A549 (cell line): ENCODE measurements at places on chromosomes 12 and 14. TPM values are rescaled to one million over a fixed set of nuclear protein-coding genes. Genes with fewer than 3 reads are reported as not detected.

The RDH5 gene
- 3.4 to 5.4 TPM (median 4.1 TPM) in 3 replicates for polyA plus RNA-seq

The PIGH gene
- 19.3 to 21.1 TPM (median 20.1 TPM) in 3 replicates for polyA plus RNA-seq

The SLC10A1 gene
- not detected in 3 replicates for polyA plus RNA-seq

The ZNF385A gene
- 10.0 to 14.9 TPM (median 14.1 TPM) in 3 replicates for polyA plus RNA-seq

The RFLNA gene
- not detected in 3 replicates for polyA plus RNA-seq

The OTOGL gene
- not detected in 3 replicates for polyA plus RNA-seq

The MIA2 gene
- 22.9 to 25.6 TPM (median 25.4 TPM) in 3 replicates for polyA plus RNA-seq

The OR11G2 gene
- not detected in 3 replicates for polyA plus RNA-seq

The ACVRL1 gene
- 0.05 TPM in 1 of 3 replicates, not detected in the others for polyA plus RNA-seq

The IGFBP6 gene
- 128 to 155 TPM (median 128 TPM) in 3 replicates for polyA plus RNA-seq

The SERPINA9 gene
- not detected in 3 replicates for polyA plus RNA-seq
